ENCODE measurements at places on chromosomes 6 and 20.
A peak's percentile ranks its signal among the peaks of the same experiment; 100 is the strongest.

DNA sequence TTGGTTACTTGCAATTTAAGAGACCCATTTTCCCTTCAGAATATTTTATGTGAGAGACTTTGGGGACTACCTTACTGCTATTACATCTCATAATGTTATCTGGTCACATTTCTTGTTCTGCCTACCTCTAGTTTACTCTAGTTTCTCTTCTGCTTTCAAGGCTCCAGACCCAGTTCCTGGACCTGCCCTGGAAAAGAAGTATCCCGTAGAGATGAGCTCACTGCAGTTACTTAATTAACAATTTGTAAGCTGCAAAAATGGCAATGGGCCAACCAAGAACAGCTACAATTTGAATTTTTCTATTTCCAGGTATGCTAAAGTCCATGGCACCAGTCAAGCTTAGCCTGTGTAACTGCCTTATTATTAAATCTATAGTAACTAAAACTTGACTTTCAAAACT lies 25.0 kb downstream of the TAB2 start:
- DNase-seq: no peak

DNA sequence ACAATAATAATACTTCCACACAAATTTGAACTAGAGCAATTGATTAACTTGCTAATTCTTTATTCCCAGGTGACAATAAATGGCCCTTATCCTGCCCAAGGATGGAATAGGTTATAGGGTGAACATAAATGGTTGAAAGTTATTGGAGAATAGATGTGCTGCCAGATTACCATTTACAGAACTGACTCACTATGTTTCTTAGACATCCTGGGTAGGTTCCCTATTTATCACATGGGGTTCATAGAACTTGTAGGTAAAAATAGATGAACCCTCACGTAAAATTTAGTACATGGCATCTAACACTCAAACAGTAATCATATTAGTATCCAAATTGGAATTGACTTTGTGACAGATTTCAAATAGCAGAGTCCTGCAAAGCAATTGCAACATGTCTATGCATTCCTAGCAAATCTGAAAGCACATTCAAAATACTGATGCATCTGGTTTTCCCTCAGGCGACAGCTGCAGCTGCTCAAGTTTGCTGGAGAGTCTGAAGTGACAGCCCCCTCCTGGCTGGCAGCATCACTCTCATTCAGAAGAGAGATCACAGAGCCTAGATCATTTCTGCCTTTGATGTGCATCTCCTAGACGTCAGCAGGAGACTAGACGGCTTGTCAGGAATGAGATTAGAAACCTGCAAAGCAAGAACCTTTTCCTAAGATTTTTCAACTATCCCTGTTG lies 80.2 kb upstream of the RNF217 start:
- no peak for DNase-seq

DNA sequence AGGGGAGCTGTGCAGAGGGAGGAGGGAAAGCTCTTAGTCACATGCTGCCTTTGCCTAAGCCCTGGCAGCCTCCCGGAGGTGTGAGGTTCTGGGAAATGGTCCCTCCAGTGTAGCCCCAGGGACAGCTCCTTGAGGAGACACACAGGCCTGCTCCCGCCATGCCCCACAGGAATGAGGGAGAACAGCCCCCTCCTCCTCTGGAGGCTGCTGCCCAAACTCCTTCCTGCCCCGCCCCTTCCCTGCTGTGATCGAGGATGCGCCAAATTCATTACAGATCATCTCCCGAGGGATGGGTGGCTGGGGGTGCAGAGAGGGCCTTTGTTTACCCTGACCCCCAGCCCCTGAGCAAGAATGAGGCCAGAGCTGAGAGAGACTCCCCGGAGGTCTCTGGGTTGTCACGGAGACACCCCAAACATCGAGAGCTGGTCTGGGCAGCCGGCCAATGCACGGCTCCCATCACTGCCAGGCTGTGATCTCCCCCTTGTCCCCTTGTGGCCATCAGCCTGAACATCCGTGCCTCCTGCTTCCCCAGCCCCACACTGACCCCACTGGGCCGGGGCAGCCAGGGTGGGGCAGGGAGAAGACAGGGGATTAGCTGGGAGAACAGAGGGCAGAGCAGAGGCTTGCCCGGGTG lies 8.4 kb downstream of the CYP21A2 start:
- DNase-seq: no peak

- no peak for DNase-seq
These were observed 1.5 kb downstream of the RAMACL start for GRCh38 chr6:166584853-166585429.

DNA sequence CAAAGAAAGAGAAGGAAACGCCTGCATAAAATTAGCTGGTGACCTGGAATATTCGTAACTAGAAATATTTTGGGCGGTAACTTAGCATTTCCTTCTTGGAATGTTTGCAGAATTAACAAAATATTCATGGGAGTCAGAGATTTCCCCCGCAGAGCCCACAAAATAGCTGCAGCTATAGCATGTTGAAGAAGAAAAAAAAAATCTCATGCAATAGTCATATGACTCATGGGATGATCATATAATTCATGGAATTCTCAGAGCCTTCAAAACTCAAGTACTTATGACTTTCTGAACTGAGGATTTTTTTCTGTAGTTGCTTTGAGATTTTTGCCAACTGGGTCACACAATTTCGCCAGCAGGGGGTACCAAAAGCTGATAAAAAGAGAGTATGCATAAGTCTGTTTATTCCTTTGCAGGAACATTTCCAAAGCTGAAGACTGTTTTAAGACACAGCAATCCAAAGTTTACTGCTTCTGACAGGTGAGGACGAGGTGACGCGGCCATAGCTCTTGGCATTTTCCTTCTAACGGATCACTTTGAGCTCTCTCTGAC lies 586.0 kb upstream of the CHD6 start:
- DNase-seq: no peak

DNA sequence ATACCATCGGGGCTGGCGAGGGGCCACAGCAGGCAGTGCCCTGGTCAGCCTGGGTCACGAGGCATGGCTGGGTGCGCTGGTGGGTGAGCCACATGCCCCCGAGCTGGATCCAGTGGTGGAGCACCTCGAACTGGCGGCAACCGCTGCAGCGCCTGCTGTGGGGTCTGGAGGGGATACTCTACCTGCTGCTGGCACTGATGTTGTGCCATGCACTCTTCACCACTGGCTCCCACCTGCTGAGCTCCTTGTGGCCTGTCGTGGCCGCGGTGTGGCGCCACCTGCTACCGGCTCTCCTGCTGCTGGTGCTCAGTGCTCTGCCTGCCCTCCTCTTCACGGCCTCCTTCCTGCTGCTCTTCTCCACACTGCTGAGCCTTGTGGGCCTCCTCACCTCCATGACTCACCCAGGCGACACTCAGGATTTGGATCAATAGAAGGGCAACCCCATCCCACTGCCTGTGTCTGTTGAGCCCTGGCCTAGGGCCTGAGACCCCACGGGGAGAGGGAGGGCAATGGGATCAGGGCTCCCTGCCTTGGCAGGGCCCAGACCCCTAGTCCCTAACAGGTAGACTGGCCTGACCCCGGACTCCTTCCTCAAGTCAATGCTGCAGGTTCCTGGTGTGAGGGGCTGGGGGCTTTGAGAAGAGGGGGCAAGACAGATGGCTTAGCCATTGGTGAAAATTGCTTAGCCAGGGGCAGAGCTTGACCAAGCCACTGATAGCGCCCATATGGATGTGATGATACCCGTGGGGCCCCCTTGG lies 598 bp downstream of the TMEM239 start:
- DNase-seq: no peak

GRCh38 chr20:31717478-31718201 lies 5.0 kb downstream of the BCL2L1 start:
- no peak for DNase-seq

DNA sequence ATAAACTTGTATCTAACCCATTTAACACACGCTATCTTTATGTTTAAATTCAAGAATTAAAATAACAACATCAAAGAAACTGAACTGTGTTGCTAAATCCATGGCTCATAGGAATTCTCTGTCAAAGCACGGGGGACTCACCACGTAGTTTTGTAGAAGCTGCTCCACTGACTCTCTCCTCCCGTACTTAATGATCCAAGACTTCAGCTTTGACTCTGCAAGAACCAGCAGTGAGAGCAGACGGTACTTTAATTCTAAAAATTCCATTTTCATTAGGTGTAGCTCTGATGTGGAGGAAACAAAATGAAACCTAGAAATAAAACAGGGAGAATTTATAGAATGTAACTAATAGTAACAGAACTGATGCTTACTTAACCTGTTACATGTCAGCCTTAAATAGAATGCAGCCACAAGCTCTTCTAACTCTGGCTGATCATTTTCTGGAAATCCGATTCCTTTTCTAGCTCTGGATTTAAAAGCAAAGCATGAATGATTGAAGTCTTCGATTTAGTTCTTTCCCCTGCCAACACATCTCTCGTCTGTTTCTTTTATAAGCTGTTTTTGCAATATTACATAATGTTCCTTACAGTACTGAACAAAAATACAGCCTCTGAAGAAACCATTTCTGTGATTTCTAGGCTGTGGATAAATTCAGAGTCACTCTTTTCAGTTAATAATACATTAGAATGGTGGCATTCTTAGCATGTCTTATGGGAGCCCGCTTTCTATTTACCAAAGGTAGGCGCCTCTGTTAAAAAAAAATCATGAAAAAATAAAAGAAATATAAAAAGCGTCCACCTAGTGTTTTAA lies 165.5 kb downstream of the SYNE1 start:
- no peak for DNase-seq

DNA sequence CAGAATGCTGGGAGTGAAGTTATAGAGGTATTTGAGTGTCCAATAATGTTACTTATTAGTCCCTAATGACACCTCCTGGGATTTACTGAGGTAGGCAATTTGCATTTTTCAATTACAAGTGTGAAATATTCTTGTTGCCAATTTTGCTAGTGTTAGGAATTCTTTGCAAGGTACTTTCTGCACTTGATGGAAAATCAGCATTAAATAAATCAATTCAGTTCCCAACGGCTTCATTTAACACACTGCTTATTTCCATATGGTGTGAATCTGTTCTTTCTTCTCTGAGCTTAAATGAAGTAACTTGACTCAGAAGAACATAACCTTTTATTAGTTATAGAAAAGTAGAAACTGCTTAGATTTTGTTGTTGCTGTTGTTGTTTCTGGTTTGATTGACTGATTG lies 21.2 kb downstream of the CCN2 start:
- no peak for DNase-seq

DNA sequence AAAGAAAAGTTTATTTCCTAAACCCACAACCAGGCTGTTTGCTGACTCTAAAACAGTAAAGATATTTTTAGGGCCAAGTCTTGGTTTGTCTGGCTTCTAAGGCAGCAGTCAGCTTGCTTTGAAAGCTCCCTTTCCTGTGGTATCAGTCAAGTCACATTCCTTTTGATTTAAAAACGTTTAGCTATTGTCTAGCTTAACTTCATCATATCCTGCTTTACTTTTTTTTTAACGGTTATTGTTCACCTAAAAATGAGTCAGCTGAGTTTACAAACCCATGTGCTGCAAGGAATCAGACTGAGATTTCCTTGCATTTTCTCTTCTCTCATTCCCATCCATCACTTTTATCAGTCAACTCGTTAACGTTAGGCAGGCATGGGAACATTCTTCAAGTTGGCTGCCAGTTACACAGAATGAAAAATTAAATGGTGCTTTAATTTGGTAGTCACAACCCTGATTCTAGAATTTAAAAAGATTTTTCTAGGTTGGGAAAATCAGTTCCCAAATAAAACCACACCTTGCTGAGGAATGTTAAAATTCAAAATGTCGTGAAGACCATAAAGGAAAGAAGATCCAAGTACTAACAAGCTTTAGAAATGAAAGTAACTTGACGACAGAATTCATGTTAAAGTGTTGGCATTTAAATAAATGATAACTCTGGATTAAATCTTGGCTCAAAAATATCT lies 45.9 kb downstream of the ELOVL5 start:
- DNase-seq: no peak

GRCh38 chr20:61185181-61185580 lies 66.9 kb upstream of the CDH4 start:
- no peak for DNase-seq

- no peak for DNase-seq
These were observed 9.1 kb downstream of the PI16 start for GRCh38 chr6:36963451-36964290.

DNA sequence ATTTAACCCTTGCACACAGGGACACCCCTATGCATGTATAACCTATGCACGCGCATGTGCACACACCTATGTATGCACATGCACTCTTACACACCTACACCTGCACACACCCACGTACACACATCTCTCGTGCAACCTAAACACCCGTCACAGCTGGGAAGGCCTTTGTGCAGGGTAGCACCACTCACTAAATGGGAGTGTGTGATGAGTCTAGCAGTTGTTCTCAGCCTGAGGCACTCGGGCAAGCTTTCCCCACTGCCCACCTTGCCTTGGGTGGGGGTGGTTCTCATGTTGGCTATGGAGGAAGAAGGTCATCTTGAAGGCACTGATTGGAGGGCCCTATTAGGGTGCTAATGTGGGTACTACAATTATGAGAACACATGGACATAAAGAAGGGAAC lies 85.8 kb downstream of the DLL1 start:
- DNase-seq: no peak

GRCh38 chr6:44500074-44500473 lies 112.6 kb downstream of the CDC5L start:
- DNase-seq: no peak

- no peak for DNase-seq
These were observed 38.6 kb downstream of the AKIRIN2 start for GRCh38 chr6:87663434-87663833.

- peak; percentile 74 for DNase-seq
These were observed 206.4 kb upstream of the HDDC2 start for GRCh38 chr6:125507987-125508655.

DNA sequence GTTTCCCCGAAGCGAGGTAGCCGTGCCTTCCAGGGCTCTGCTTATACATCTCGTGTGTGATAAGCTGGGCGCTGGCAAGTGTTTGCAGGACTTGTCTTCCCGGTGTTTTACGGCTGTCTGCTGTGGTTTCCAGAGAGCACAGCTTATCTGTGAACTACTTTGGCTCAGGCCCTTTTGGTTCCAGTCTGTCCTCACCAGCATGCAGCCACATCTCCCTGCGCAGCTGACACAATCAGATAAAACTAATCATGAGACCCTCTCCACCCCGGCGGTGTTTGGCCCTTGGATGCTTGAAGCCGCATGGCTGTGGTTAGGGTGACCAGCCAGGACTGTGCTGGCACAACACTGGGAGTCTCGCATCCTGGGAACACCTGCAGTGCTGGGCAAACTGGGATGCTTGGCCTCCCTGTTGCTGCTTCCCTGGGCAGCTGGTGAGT lies 241.8 kb upstream of the FOXQ1 start:
- DNase-seq: no peak

- DNase-seq: no peak
These were observed 10.2 kb downstream of the HDAC2 start for GRCh38 chr6:113960795-113961194.

DNA sequence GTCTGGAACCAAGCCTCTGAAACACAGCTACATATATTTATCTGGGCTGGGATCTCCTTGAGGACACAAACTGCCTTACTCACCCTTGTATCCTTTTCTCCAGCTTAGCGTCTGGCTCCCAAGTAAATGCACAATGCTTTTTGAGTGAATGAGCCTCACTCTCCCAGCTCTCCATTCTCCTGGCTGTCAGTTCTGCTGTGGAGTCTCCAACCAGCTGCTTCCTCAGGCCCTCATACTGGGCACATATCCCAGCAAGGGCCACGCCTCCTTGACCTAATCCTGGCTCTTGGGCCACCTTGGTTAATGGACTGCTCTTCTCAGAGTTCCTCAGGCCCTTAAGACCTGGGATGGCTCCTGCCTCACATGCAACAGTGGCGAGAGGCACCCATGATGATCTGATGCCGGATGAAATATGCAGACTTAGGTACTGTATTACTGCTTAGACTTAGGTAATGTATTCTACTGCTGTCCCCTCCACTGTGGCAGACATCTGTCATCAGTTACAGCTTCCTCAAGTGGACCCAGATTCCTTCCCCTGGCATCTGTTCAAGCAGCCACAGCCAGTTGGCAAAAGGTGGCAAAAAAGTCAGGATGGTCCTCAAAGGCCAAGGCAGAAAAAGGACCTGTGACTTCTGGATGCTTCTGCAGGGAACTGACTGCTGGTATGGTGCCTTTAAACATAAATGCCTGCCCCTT lies 16.5 kb downstream of the SNHG17 start:
- DNase-seq: no peak
